Pulmonary artery endothelial cell (primary cell): ENCODE measurements at places on chromosomes 4 and X. TPM values are rescaled to one million over a fixed set of nuclear protein-coding genes. Genes with fewer than 3 reads are reported as not detected.
A peak's percentile ranks its signal among the peaks of the same experiment; 100 is the strongest.

SMIM43 gene
- 0.04 and 0.26 TPM in 2 replicates for total RNA-seq

PRRG3 gene
- total RNA-seq = not detected in 2 replicates

- no peak for DNase-seq
Observed at GRCh38 chr4:6694177-6694901, 661 bp downstream of the S100P start.

ZNF630 gene
- total RNA-seq = 0.40 and 2.3 TPM in 2 replicates

FAM114A1 gene
- total RNA-seq = 117 and 180 TPM in 2 replicates

GRCh38 chrX:132631579-132632232 lies 142.9 kb upstream of the MBNL3 start:
- no peak for DNase-seq

GRCh38 chr4:41537292-41537890 lies 566 bp upstream of the LIMCH1 start:
- no peak for DNase-seq

- no peak for DNase-seq
Observed at GRCh38 chr4:4388836-4389575, 2.1 kb downstream of the NSG1 start.

DNA sequence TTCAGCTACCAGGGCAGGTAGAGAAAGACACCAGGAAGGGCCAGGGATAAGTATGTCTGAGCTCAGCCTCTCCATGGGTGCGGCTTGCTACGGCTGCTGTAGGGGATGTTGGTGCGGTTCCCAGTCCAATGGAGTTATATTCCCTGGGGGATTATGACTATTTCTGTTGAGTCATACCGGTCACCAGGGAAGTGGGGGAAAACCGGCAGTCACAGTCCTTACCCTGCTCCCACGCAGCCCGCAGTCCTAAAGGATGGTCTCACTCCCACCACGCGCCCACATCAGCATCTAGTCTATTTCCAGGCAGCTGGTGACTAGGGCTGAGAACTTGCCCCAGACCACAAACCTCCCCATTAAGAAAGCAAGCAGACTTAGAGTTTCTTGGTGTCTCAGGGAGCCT lies 191.6 kb downstream of the VEGFC start:
- no peak for DNase-seq

- peak; percentile 24 for DNase-seq
Observed at GRCh38 chr4:86895692-86896488, 3.7 kb upstream of the C4orf36 start.

ZNF275 gene
- 5.1 and 5.9 TPM in 2 replicates for total RNA-seq
